ENCODE measurements at places on chromosomes 4 and X.

GRCh38 chr4:123073650-123074049 is 151.3 kb upstream of the NUDT6 start:
- no peak for DNase-seq

DNA sequence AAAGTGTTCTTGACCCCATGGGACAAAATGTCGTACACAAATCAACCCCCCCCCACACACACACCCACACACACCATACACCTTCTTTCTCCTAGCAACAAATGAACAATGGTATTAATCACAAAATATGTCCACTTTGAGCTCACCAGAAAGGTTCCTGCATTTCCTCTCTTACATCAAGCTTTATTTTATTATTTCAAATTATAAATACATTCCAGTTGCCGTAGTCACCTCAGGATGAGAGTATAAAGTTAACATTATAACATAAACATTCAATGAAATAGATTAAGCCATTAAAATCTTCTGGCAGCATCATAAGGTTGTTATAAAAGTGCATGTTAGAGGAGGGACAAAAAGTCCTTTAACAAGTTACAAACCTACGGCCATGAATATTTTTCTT is 7.3 kb downstream of the XK start:
- DNase-seq: no peak

GRCh38 chr4:151173871-151174270 is 74.4 kb downstream of the RPS3A start:
- DNase-seq: no peak

DNA sequence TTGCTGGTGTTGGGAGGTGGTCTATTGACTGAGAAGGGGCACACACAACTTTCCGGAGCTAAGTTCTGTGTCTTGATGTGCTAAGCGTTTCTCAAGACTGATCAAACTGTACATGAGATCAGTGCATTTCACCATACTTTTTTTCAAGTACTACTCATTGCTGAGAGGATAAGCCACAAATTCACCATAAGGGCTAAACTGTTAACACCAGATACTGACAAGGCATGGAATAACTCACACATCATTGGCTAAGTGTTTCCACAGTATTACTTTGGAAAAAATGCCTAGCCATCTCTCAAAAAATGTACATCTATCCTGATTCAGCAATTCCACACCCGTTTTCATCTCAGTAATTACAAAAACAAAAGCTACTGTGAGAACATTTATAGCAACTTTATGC is 13.0 kb downstream of the RBMX start:
- DNase-seq: no peak

DNA sequence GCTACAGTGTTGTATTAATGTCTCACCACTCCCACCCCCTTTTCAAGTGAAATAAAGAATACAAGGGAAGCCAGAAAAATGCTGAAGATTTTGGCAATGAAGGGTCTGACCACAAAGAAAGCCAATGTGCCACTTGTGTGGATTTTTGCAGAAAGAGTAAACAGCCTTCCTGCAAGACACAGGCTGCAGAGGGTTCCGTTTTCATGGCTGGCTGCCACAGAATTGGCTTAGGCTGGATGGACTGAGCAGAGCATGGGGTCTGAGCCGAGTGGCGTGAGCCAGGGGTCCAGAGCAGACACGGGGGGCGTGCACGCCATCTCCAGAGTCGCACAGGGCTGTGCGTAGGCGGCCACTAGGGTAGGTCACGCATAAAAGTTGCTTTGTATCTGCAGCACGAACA is 69.2 kb downstream of the MTNR1A start:
- DNase-seq: no peak
